Activated effector memory CD4-positive, alpha-beta T cell treated with Interleukin-2 at 50 U/mL for 16 hours (primary cell): ENCODE measurements at places on chromosomes 2 and 18.

GRCh38 chr2:20558391-20559150, 92.3 kb downstream of the HS1BP3 start:
- DNase-seq, result no peak

GRCh38 chr2:44045061-44045460, 49.3 kb upstream of the LRPPRC start:
- no peak for DNase-seq

GRCh38 chr2:71043531-71044407, 24.7 kb upstream of the NAGK start:
- DNase-seq, result no peak

- DNase-seq, result no peak
Observed at GRCh38 chr2:132677661-132678060, 7.7 kb upstream of the LYPD1 start.

GRCh38 chr2:42101206-42102023, 53.6 kb downstream of the PKDCC start:
- peak; percentile 56 for DNase-seq

DNA sequence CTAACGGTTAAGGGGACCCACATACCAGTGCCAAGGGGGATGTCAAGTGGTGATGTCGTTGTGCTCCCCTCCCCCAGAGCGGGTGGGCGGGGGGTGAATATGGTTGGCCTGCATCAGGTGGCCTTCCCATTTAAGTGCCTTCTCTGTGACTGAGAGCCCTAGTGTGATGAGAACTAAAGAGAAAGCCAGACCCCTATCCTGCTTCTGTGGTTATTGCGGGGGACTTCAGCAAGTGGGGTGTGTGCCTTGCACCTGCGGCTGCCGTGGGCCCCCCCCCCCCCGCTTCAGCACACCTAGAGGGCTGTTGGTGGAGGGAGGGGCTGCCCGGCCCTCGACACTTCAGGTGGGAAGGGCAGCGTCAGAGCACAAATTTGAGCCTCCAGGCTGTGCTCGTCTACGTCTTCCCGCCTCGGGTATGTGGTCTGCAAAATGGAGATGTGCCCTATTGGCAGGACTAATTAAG, 6.1 kb downstream of the CTDSP1 start:
- DNase-seq, result no peak

GRCh38 chr2:127106457-127106990, 430 bp downstream of the BIN1 start:
- no peak for DNase-seq

- no peak for DNase-seq
Observed at GRCh38 chr2:108614043-108614545, 79.8 kb downstream of the LIMS1 start.

GRCh38 chr2:55452879-55453278, 33.2 kb upstream of the CCDC88A start:
- DNase-seq, result no peak

DNA sequence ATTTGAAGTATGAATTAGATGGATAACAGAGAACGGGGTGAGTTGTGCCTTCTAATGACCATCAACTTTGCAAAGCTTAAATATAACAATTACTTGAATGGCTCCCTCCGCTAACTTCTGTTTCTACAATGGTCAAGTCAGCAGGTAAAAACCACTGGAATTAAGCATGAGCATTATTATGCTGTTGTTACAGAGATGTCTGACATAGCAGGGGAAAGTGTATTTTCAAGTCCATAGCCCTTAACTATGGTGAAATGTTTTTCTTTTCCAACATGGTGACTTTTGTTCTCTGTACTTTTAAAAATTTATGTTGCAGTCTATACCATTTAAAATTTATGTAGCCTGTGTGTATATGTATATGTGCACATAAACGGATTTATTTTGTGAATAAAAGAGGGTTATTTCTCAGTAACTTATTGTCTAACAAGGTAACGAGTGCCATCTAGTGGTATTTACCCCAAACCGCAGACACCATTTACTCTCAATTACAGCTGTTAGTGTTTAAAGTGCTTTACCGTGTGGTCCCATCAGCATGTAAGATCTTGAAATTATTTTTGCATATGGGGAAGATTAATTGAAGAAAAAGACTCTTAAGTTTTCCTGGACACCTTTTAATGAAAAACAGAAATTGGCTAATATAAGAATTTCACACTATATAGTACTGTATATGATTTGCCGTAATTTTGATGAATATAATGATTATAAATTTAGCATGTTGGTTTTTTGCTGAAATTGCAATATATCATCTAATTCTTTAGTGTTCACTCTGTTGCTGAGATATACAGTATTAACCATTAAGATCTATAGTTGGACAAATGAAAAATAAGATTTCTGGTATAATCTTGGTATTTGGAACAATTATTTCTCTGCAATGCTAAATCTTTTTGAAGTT, 78.2 kb downstream of the UBE2E3 start:
- no peak for DNase-seq

- DNase-seq, result no peak
Observed at GRCh38 chr2:196601430-196602306, 37.8 kb upstream of the CCDC150 start.

DNA sequence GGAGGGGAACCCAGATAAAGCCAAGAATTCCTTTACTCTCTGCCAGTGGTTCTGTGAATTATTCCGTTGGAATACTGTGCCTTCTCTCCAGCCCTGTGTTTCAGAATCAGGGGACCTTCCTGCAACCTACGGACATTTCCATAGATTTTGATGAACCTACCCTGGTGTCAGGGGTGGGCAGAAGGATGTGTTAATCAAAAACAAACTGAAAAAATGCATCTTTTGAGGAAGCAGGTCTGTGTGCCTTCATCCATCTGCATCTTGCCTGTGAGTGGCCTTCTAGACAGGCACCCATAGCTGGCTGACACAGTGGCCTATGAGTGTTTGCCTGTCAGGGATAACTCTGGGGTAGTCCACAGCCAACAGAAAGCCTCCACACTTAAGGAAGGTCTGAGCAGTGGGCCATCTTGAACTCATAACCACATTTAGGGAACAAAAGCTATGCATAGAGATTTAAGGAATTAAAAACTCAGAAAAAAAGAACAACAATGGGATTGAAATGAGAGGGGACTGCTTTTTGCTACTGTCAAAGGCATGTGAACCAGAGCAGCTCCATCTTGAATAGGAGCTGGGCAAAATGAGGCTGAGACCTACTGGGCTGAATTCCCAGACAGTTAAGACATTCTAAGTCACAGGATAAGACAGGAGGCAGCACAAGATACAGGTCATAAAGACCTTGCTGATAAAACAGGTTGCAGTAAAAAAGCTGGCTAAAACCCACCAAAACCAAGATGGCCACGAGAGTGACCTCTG, 45.9 kb upstream of the ITGA6 start:
- DNase-seq, result no peak

DNA sequence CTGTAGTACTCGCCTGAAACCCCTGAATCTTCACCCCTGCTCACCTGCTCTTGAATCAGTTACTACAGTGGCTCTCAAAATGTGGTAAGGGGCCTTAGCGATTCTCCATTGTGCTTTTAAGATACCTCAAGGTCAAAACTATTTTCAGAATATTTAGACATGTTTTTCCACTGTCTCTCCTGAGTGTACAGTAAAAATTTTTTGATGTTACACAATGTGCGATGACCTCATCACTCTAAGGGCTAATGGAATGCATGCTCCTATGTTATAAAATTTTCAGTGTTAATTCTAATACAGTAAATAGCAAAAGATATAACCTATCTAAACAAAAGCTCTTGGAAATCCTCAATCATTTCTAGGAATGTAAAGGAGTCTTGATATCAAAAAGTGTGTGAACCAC, 336.9 kb upstream of the PKDCC start:
- no peak for DNase-seq

- DNase-seq, result no peak
Observed at GRCh38 chr18:48679236-48679635, 140.4 kb downstream of the CTIF start.

DNA sequence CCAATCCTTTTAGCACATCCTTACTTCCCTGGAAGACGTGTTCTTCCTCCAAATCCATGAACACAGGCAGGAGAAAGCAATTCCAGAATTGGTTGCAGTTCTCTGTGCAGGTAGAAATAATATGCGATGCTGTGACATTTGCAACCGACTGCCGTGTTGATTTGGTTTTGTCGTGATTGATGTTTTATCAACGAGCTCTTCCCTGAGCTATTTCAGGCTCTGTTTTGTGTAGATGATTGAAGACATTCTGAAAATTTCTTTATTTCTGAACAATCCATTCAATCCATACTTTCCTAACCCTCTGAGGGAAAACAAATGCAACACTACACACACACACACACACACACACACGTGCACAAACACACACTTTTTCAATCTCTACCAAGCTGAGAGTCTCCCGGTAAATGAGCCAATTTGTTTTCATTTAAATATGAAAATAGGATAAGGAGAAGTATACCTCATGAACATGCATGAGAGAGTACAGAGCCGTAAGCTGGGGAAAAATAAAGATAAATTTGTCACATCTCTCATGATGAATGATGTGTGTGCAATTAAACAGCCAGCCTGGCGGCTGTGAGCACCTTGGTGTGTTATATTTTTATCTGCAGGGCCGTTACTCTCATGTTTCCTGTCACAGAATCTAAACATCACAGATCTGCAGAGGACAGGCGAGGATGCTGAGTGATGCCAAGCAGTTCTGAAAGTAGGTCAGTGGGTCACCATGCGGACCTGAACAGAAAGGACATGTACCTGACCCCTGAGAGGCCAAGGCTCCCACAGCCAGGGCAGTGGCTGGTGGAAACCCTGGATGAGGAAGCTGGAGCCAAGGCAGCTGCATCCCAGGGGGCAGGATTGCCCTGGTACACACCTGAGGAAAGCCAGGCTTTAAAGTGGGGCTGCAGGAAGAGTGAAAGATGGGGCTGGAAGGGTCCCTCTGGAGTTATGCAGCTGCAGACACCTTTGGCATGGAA, 64.8 kb downstream of the PDCL3 start:
- DNase-seq, result no peak

- DNase-seq, result peak; percentile 20
Observed at GRCh38 chr2:237427769-237428506, 14.0 kb upstream of the COL6A3 start.

GRCh38 chr2:68088940-68089339, 26.1 kb upstream of the C1D start:
- no peak for DNase-seq

- no peak for DNase-seq
Observed at GRCh38 chr2:199201539-199201938, 256.2 kb downstream of the SATB2 start.

- DNase-seq, result no peak
Observed at GRCh38 chr2:158735822-158736580, 59.1 kb upstream of the DAPL1 start.

- no peak for DNase-seq
Observed at GRCh38 chr18:37624318-37624717, 58.7 kb upstream of the CELF4 start.

- DNase-seq, result no peak
Observed at GRCh38 chr2:121075006-121075551, 209.9 kb downstream of the TFCP2L1 start.

DNA sequence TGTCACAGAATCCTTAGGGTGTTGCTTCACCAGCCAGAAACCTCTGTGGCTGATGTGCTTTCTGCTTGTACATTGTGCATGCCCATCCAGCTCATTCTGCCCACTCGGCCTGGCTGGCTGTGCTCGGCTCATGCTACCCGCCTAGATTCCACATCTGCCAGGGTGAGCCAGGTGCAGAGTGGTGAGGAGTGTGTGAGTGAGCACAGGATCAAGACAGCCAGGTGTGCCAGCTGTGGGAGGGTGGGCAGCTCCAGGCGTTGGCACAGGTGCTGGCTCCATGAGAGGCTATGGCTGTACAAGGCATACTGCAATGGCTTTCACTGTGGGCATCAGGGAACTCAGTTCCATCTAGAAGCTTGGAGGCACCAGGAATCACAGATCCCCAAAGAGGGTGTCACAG, 1321.8 kb upstream of the CRIM1 start:
- no peak for DNase-seq

DNA sequence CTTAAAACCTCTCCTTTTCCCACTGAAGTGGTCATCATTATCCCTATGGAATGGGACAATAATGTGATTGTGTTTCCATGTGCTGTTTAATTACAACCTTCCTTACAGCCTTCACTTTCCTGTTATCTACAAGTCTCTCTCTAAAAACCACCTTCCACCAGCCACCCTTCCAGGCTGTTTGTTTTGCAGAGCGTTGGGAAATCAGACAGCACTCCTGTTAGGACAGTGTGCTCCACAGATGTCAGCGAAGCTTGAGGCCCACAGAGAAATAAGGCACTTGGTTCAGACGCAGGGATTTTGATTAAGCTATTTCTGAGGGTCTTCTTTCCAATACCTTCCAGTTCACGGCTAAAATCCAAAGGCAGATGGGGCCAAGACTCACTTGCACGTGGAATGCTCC, 32.3 kb upstream of the ASPRV1 start:
- no peak for DNase-seq

GRCh38 chr2:235048549-235048948, 96.7 kb downstream of the SH3BP4 start:
- DNase-seq, result no peak

DNA sequence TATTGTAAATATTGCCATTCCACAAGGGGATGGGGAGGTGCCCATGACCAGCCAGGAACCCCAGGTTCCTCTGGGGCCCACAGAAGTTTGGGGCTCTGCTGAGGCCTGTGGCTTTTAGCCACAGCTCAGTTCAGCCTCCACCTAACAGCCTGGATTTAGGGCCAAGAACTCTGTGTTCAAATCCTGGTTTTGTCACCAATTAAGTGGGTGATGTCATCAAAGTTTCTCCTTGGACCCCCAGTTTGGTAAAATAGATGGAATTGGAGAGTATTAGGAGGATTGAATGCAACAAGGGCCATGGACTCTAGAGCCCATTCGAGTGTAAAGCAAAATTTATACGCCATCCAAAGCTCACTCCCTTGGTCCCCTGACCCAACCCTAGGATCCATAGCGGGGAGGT, 3.2 kb upstream of the FEV start:
- DNase-seq, result no peak

- no peak for DNase-seq
Observed at GRCh38 chr2:227890495-227891079, 19.2 kb downstream of the DAW1 start.

DNA sequence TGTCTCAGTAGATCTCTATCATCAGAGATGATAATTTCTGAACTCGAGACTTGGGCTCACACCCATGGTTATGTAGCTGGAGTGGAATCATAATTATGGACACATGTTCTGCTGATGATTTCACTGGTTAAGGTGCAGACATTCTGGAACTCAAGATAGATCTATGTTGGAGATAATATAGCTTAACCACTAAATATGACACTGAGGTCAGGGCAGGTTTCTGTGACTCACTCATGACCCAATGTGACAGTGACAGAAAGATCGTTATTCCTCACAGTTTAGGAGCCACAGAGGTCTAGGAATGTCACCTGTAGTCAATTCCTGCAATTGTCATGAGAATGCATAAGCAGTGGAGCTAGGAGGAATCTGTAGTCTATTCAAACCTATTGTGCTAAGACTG, 828.6 kb downstream of the TRIB2 start:
- no peak for DNase-seq

DNA sequence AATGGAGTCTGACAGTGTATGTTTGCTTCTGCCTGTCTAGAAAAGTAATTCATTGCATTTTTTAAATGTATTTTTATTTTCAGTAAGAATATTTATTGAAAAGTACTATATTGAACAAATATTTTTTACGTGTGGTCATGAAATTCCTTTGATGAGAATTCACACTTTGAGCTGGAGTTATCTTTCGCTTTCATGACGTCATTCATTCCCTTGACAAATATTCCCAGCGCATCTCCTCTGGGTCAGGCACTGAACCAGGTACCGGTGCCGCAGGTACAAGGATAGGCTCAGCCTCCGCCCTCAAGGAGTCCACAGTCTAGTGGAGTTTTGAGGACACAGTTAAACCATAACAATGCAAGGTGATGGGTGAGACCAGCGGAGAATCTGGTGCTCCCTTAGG, 60.2 kb downstream of the GNAL start:
- DNase-seq, result no peak

- DNase-seq, result no peak
Observed at GRCh38 chr2:22221006-22221405, 1097.2 kb downstream of the TDRD15 start.
